ENCODE measurements at places on chromosomes 12 and 14.

DNA sequence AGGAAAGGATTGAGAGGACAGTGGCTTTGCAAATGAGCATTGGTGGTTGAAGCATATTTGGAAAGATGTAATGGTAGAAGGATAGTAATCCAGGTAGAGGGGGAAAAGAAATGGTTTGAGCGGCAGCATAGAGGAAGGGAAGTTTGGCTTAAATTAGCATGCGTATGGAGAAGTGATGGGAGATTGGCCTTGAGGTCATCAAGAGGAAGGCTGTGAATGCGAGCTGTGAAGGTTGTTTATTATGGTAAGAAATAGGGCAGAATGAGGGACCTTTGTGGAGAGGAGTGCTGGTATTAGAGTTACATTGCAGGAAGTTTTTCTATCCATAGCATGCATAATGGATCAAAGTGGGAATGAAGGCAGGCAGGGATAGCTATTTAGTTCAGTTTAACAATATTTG, 162.1 kb downstream of the TMTC2 start:
- no peak for DNase-seq

DNA sequence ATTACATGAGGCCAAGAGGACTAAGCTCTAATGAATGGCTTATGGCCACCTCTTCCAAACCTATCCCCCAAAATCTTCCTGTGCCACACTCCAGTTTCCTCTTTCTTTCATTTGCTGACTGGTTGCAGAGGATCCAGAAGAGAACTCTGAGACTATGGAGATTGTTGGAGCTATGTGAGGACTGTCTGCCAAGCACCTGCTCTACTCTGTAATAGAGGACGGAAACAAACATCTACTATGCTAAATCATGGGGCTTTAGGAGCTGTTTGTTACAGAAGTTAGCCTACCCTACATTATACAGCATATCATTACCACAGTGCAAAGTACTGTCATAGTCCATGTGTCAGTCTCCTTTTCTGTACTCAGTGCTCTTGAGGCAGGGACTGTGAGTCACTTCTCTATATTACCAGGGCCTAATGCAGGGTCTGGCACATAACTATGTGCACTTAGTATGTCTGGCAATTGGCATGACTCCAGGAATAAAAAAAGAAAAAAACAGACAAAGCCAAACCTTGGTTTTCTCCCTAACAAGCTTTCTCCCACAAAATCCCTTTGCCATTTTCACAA, 95.1 kb downstream of the RPAP3 start:
- DNase-seq, result no peak

GRCh38 chr14:84442521-84442920, 1087.4 kb upstream of the FLRT2 start:
- no peak for DNase-seq

- DNase-seq, result no peak
Measured at GRCh38 chr14:67559639-67560038, 26.5 kb downstream of the PLEKHH1 start.

- DNase-seq, result no peak
Measured at GRCh38 chr14:105346876-105347586, 32.5 kb downstream of the PACS2 start.

GRCh38 chr12:128076188-128076587, 190.8 kb upstream of the TMEM132C start:
- no peak for DNase-seq

- DNase-seq, result no peak
Measured at GRCh38 chr12:48183876-48184548, 568 bp downstream of the CCDC184 start.

DNA sequence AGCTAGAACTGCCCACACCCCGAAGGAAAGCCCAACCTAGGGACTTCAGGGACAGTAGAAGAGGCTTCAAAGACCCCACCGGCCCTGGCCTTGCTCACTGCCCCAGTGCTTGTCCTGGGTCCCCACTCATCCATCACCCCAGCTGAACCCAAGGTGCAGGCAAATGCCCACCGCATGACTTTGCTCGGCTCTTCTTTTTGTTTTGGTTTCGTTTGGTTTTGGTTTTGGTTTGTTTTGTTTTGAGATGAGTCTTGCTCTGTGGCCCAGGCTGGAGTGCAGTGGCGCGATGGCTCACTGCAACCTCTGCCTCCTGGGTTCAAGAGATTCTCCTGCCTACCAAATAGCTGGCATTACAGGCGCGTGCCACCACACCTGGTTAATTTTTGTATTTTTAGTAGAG, 9.0 kb downstream of the CCDC85C start:
- DNase-seq, result no peak

DNA sequence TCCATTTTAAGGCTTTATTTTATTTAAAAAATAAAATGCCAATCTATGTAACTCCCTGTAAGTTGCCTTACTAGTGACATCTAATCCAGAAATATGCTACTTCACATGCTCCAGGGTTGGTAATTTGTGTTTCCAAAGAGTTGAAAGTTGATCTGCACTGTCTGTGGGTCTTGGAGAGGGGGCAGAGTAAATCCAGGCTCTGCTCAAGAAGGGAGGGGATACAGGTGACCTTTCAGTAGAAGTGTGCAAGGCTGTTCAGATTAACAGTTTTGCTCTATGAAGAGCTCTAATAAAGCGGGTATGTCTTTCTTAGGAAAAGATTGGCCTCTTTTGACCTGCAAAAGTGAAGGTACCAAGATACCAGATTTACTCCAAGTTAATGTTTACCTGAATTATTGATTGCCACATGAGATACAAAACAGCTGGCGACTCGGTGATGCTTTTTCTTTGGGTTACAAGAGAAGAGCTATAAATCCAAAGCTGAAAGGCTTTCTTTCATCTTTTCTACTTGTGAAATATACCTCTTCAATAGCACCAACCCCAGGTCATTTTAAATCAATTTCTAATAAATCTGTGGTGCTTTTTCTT, 75.6 kb upstream of the FLRT2 start:
- no peak for DNase-seq

DNA sequence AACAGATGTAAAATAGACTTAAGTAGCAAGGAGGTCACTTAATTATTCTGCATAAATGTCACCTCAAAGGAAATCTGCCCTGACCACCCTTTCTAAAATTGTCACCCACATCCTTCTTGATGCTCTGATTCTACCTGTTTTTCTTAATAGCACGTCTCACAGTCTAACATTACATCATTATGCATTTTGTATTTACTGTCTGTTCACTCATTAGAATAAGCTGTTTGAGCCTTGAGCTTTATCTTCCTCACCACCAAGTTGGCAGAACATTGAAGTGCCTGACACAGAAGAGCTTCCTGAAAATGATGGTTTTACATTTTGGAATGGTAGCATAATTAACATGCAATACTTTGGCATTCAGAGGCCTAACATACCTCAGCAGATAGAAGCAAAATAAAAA, 8.8 kb upstream of the TMEM117 start:
- DNase-seq, result no peak

DNA sequence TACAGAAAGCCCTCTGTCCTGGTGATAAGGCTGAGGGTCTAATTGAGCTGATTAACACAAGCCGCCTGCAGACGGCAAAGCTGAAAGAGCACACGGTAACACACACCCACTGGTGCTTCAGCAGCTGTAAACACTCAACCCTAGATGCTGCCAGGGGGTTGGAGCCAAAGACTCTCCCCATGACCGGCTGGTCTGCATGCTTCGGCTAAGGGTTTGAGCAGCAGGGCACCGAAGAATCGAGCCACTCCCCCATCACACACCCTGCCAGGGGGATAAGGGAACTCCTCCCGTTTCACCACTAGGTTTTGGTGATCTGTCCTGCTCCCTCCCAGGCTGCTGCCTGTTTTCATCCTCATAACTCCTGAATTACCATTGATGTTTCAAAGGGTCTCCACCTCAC, 141.0 kb upstream of the OVCH1 start:
- no peak for DNase-seq

DNA sequence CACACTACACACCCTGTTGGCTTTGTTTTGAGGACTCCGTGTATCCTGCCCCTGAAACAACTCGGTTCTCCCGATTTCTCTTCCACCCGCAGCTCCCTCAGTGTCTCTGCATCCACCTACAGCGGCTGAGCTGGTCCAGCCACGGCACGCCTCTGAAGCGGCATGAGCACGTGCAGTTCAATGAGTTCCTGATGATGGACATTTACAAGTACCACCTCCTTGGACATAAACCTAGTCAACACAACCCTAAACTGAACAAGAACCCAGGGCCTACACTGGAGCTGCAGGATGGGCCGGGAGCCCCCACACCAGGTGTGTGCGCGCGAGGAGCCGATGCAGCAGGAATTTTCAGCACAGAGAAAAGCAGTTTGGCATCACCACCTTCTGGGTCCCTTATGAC, 10.5 kb downstream of the ALKBH2 start:
- DNase-seq, result no peak

DNA sequence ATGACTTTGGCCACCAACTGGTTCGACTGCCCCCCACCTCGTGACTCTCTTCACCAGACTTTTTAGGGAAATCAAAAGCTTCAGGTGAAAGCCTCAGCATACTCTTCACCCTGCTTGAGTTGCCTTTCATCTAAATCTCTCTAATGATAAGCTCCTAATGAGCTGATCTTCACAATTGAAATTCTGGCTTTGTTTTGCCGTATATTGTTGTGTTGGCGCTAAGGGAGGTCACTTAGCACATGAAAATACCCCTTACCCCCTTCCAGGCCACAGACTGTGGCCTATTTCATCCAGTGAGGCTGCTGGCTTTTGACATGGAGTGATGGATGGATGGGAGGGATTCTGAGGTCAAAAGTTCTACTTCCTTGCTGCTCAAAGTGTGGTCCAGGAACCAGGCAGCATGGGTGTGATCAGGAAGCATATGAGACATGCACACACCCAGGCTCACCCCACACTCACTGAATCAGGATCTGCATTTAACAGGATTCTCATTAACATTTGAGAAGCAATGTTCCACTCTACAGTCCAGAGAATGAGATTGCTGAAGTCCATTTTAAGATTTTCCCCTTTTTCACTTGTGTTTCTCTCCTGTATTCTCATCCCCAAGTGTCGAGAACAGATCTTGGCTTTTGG, 131.4 kb downstream of the DACT1 start:
- DNase-seq, result no peak

DNA sequence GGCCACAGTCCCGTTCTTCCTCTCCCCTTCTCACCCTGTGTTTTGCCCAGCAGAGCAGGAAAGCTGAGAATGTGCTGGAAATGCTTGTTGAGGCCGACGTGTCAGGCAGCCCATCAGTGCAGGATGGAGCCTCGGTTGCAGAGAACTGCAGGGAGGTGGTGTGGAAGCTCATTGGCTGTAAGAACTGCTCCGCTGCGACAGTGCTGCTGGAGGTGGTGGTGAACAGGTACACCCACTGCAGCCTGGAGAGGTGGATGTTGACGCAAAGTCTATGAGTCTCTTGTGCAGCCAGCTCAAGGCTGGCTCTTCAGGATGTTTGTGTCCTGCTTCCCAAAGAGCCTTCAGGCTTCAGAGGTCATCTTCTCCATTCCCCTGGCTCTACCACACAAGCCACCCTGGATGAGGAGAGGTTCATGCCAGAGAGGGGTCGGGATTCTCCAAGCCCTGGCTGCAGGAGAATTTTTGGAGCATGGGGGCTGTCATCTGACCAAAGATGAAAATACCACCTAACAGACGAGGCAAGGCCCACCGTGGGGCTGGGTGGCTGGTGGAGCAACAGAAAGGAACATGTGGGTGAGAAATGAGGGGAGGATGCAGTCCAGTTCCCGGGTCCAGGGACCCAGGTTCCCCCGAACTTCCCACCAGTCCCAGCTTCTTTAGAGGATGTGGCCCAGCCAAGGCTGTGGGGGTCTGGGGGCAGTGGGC, 174.1 kb upstream of the PRMT8 start:
- DNase-seq, result no peak

DNA sequence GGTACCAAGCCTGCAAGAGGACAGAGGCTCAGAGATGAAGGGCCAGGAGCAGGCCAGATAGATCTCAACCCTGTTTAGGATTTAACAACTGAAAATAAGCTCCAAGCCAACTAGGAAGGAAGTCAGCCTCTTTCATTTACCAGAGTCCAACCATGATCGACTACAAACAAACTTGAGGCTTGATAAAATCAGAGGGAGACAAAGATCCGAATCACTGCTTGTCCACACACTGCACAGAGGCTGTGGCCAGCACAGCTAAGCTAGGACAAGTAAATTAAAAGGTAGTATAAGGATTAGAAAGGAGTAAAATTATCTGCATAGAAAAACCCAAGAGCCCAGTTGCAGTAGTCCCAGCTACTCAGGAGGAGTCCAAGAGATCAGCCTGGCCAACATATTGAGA, 40.3 kb downstream of the FAM222A start:
- no peak for DNase-seq

DNA sequence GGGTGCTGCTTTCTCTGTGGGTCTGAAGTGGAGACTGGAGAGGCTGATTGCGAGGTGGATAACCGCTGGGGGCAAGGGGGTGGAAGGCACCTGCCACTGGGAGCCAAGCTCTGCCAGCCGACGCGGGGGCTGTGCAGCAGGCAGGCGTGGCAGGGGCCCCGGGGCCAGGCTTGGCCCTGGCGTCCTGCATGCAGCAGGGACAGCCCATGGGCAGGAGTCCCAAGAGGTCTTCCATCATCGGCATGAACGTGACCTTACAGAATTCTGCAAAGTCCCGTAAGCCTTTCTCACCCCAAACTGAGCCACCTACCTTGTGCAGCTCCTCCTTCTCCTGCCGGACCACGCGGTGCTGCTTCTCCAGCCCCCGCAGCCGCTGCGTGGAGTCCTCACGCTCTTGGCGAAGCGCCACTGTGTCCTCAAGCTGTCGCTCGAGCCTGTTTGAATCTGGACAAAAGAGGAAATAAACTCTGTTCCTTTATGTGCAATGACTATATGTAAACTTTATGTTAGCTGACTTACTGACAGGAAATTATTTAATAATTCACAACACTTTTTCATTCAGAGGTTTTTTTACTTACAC, 51.3 kb downstream of the AMN start:
- no peak for DNase-seq

- DNase-seq, result no peak
Measured at GRCh38 chr12:38711054-38711453, 194.3 kb downstream of the CPNE8 start.

DNA sequence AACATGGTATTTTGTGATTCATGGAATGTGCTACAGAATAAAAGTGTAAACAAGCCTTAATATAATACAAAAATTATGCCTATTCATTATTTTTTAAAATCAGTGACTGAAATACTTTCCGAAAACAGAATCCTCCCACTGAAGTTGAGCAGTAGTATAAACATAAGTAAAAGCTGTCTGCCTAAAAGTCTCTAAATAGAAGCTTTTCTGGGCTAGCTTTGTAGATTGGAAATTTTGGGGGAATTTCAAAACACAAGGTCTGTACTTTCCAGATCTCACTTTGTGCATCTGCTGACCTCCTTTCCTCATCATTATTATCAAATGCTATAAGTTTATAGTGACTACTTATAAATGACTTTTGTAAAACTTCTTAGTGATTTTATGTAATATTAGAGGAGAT, 80.4 kb upstream of the TRHDE start:
- no peak for DNase-seq

DNA sequence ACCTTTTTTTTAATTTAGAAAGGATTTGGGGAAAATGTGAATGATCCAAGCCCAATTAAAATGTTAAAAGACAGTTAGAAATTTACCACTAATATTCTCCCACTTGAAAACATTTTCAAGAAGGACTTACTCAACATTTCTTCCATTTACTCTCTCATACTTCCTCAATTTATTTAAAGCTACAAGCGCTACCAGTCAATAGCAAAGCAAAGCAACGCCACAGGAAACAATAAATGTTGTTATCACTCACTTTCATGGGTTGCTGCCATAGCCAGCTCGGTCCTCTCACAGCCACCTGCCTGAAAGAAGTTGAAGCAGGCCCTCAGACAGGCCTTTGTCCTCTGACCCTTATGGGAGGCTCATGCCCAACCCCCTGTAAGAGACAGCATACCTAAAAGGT, 6.0 kb upstream of the SOS2 start:
- DNase-seq, result peak; percentile 49
